ENCODE measurements at places on chromosomes 7 and 10.

- DNase-seq, result peak; percentile 34
Measured at GRCh38 chr10:8054494-8055407, at the start of gene GATA3. Gene GATA3 (plus strand): TSS chr10:8054688. CDS start chr10:8055656, 968 bp downstream.

GRCh38 chr7:43248961-43249822 is 136.7 kb downstream of the HECW1 start:
- DNase-seq, result no peak

GRCh38 chr7:105794741-105795729 is 81.4 kb downstream of the ATXN7L1 start:
- no peak for DNase-seq

- DNase-seq, result no peak
Measured at GRCh38 chr10:77036993-77037734, 600.4 kb downstream of the KCNMA1 start.

GRCh38 chr7:70720191-70720873 is 411.6 kb upstream of the GALNT17 start:
- no peak for DNase-seq

DNA sequence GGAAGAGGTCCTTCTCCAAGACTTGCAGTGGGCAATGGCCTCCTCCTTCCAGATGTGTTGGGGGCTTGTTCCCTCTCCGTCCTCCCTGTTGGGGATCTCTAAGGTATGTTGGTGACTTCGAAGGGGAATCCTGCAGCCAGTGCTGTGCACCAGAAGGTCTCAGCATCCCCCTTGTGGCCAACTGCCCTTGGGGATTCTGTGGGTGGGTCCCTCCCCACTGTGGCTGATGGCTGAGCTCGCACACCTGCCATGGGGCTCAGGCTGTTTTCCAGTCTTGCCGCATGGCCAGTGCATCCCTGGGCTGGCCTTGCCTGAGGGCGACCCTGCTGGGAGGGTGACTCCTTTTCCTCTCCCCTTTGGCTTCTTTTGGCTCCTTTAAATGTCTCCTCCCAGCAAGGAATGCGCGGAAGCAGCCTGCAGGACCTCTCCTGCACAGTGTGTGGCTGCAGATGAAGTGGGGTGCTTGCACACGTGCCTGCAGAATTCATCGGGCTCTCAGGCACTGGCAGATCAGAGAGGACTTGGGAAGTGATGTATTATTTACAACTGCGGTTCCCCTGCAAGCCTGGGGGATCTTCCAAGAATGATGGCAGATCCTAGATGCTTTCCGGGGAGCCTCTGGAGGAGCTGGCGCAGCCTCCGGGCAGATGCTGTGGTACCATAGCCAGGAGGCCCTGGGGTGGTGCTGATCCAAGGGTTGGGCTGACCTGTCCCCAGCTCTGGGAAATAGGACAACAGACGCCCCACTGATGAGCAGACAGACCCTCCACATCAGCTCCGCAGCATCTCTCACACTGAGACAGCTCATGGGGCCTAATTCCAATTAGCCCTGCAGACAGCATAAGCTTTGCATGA is 410.0 kb downstream of the TCERG1L start:
- no peak for DNase-seq

DNA sequence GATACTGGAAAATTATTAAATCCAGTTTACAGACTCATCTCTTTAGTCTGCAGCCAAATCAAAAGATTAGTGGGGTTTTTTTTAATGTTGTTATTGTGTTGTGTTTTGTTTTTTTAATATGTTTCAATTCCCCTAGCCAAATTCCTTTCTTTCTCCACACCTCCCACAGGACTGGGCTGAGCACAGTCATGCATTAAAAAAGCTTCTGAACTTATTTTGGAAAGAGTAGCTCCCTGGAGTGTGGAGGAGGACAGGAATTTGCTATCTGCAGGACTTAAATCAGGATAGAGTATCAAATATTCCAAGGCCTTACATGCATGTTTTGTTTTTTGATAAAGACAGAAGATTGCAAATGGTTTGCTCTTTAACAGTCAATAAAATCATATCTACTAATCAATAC is 90.7 kb downstream of the GNAI1 start:
- no peak for DNase-seq

GRCh38 chr10:91215384-91215783 is 5.1 kb upstream of the PCGF5 start:
- DNase-seq, result no peak

All from memory B cell (primary cell).